Stimulated activated CD8-positive, alpha-beta memory T cell treated with anti-CD3 and anti-CD28 coated beads, Interleukin-15, amount 100 ng/mL, for 24 hours (primary cell): ENCODE measurements at places on chromosomes 7 and 10.

DNA sequence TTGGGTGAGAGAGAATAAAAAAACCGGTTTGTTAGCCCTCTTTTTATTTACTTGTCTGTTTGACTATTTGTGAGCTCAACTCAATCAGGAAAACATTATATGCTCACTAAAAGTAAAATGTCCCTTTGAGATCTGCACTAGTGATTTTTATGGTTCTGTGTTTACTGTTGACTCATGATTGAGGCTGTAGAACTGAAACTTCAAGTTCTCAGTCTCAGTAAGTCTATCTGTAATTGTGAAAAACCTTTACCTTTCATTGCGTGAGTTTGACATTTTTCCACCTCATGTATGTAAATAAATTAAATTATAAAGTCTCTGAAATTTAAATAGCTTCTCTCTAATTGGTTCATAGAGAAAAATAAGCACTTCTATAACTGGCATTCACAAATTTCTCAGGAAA lies 17.0 kb upstream of the CASD1 start:
- DNase-seq: no peak

GRCh38 chr7:22640269-22640668 lies 86.7 kb upstream of the IL6 start:
- DNase-seq: no peak

DNA sequence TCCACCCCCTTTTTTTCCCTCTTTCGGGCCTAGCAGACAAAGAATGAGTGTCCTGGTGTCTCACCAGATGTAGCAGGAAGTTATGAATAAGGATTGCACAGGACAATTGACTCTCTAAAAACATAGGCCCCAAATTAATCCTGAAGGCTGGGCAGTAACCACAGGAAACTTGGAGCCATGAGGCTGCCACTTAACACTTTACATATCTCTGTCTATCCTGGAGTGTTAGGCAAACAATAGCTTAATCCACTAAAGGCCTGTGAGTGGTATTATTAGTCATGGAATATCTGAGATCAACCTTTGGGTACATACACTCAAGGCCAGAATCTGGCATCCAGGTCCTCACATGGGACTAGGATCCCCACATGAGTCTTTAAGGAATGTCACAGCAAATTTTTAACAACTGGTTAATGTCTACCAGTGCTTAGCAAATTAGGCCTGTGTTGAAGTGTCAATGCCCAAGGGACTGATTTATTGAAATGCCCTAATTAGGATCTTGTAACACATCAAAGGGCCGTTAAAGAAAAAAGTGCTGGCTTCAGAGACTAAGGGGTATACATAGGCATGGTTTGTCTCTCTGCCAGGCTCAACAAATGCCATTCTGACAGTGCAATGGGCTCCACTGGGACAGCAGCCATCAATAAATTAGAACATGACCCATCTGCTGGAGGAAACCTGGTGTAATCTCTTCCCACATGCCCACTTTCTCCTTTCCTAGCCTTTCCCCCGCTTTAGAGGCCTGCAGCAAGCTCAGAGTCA lies 196.7 kb upstream of the TBX20 start:
- DNase-seq: no peak

- DNase-seq: no peak
Measured at GRCh38 chr7:155702616-155703015, 58.2 kb downstream of the RBM33 start.

DNA sequence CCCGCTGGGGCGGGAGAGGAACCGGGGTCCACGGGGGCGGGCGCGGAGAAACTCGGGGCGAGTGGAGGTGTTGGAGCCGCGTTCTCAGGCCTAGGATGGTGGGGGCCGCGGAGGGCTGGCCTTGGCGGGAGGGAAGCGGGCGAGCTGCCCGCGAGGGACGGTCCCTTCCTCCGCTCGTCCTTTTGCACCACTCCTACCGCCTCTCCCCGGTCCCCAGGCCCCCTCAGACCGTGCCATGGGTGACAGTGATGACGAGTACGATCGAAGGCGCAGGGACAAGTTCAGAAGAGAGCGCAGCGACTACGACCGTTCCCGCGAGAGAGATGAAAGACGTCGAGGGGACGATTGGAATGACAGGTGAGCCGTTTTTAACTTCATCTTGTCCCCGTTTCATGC lies 451 bp downstream of the SRRT start:
- DNase-seq: no peak

- DNase-seq: no peak
Measured at GRCh38 chr7:30671793-30672465, 10.3 kb downstream of the CRHR2 start.

DNA sequence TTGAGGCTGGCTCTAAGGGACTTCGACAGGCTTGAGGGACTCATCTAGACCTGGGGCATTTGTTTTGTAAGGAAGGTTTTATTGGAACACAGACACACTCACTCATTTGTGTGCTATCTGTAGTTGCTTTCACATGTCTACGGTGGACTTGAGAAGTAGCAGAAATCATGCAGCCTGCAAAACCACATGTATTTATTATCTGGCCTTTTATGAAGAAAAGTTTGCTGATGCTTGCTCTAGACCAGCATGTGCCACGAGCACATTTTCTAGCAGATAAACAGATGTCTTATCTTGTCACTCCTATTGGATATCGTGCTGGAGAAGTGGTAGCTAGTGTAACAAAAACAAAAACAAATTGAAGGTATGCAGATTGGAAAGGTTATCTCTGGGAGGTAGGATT lies 9.8 kb downstream of the UPP1 start:
- DNase-seq: no peak

- no peak for DNase-seq
Measured at GRCh38 chr7:24036033-24036412, 248.0 kb upstream of the NPY start.

- DNase-seq: no peak
Measured at GRCh38 chr10:49761201-49761788, 828 bp downstream of the OGDHL start.

GRCh38 chr7:151306860-151307259 lies 34.8 kb upstream of the NUB1 start:
- DNase-seq: no peak

GRCh38 chr7:152544481-152544927 lies 108.7 kb upstream of the KMT2C start:
- DNase-seq: no peak
